NCI-H1417 treated with DMSO at 0.1 percent for 48 hours (cell line): ENCODE measurements at places on chromosomes 6 and 20.

- DNase-seq = no peak
Observed at GRCh38 chr6:157542414-157543160, 161.6 kb downstream of the ZDHHC14 start.

- no peak for DNase-seq
Observed at GRCh38 chr20:5784735-5785134, 34.5 kb downstream of the SHLD1 start.

GRCh38 chr6:40244699-40245098, 310.4 kb upstream of the MOCS1 start:
- DNase-seq = no peak

GRCh38 chr6:168458101-168458500, 17.1 kb downstream of the SMOC2 start:
- DNase-seq = no peak

- DNase-seq = no peak
Observed at GRCh38 chr6:52530351-52530750, 46.5 kb downstream of the TRAM2 start.

- DNase-seq = no peak
Observed at GRCh38 chr20:57161478-57162361, 104.7 kb downstream of the BMP7 start.

GRCh38 chr20:36950414-36951197, 902 bp downstream of the SAMHD1 start:
- no peak for DNase-seq

GRCh38 chr6:14905201-14905600, 340.7 kb upstream of the JARID2 start:
- DNase-seq = no peak

GRCh38 chr20:43570496-43570895, 11.7 kb downstream of the SGK2 start:
- DNase-seq = no peak

DNA sequence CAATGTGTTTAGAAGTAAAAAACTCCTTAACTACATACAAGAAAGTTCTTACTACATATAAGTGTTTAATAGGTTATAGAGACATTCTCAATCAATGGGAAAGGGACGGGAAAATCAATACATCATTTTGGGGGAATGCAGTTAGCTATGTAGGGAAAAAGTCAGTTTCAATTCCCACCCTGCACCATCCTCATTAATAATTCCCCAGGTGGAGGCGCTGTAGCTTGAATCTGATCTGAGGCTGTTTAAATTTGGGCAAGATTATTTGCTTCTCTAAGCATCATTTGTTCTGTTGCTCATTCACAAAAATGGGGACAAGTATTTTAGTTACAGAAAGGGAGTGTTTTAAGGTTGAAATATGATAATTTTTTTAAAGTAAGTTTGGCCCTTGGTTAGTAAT, 19.1 kb downstream of the OLIG3 start:
- DNase-seq = no peak

GRCh38 chr6:79778816-79779215, 147.7 kb downstream of the SH3BGRL2 start:
- DNase-seq = no peak
